ENCODE measurements at places on chromosomes 1 and 21.
A peak's percentile ranks its signal among the peaks of the same experiment; 100 is the strongest.

DNA sequence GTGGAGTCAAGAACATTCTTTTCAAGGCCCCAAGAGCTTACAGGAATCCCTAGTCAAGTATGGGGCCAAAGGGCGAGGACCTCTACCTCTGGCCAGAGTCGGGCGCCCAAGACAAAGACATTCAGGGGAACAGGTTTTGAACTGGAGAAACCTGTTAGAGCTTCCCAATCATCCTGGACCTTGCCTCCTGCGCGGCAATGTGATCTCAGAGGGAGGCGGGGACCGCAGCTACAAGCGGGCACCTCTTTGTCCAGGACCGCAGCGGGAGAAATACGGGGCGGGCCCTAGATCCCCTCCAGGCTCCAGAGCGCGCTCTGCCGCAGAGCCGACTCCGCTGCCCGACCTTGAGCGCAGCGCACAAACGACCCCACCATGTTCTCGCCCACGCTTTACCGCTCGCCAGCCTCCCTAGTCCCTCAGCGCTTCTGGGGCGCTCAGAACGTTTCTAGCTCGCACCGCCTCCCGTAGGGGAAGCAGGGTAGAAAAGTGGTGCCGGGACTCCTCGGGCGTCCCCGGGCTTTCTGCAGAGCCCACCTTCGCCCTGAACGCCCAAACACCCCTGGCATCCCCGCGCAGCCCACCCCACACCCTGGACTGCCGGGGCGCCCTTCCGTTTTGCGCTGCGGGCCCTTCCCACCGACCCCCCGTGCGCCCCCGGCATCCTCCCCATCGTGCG lies 28.1 kb downstream of the RABIF start:
- peak; percentile 15 for DNase-seq

- no peak for DNase-seq
Measured at GRCh38 chr1:7459914-7460313, 311.2 kb upstream of the VAMP3 start.

- DNase-seq, result no peak
Measured at GRCh38 chr1:1629430-1630190, 2.4 kb upstream of the MMP23B start.

GRCh38 chr1:206464456-206464964 lies 5.8 kb upstream of the IKBKE start:
- no peak for DNase-seq

DNA sequence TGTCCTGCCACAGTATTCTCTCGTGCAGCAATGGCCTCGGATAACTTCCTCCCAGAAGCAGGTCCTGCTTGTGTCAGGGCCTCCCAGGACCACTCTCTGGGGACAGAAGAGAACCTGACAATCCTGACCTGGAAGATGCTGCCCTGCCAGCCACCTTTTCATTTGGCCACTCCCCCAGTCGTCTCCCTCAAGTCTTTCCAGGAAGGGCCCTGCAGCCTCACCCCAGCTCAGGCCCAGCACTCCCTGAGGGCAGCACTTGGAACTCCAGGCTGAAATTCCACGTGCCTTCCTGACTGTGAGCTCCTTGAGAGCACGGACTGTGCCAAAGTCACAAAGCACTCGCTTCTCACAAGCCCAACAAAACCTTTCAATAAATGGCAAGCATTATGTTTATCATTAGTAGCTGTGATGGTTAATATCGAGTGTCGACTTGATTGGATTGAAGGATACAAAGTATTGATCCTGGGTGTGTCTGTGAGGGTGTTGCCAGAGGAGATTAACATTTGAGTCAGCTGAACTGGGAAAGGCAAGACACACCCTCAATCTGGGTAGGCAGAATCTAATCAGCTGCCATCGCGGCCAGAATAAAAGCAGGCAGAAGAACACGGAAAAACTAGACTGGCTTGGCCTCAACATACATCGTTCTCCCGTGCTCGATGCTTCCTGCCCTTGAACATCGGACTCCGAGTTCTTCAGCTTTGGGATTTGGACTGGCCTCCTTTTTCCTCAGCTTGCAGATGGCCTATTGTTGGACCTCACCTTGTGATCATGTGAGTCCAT lies 2.3 kb upstream of the CLEC20A start:
- no peak for DNase-seq

- DNase-seq, result no peak
Measured at GRCh38 chr1:28147264-28148094, 29.0 kb downstream of the PTAFR start.

All from NCI-H446 treated with DMSO at 0.1 percent for 48 hours (cell line).